ENCODE measurements at places on chromosomes 12 and 14. TPM values are rescaled to one million over a fixed set of nuclear protein-coding genes. Genes with fewer than 3 reads are reported as not detected.

Gene FANCM
- total RNA-seq, result 7.0 TPM

Gene CACNA2D4
- not detected for total RNA-seq

Gene MIA2
- 21.0 TPM for total RNA-seq

Gene AMN
- total RNA-seq, result 0.39 TPM

Gene KLRD1
- total RNA-seq, result not detected

Gene SDS
- 1.1 TPM for total RNA-seq

Gene NUAK1
- 7.5 TPM for total RNA-seq

Gene ADAM21
- total RNA-seq, result 0.05 TPM

Gene KRT78
- total RNA-seq, result not detected

Gene PPP1R1A
- total RNA-seq, result 0.24 TPM

Gene PIK3C2G
- total RNA-seq, result not detected

Gene MUCL1
- total RNA-seq, result not detected

Gene ARMH4
- 0.49 TPM for total RNA-seq

Gene ADSS1
- 6.4 TPM for total RNA-seq

Gene SLC10A1
- total RNA-seq, result not detected

Gene RTN1
- not detected for total RNA-seq

Gene AMHR2
- 0.75 TPM for total RNA-seq

Gene SLC17A8
- not detected for total RNA-seq

Gene ACRBP
- total RNA-seq, result 0.24 TPM

Gene SAMD15
- total RNA-seq, result 2.0 TPM

Gene CHGA
- 1.5 TPM for total RNA-seq

Gene LRTM2
- total RNA-seq, result 0.05 TPM

Gene PPM1H
- total RNA-seq, result 7.8 TPM

Gene CYP27B1
- total RNA-seq, result 1.7 TPM

All from A549 treated with GW870086 at 1 μM for 4 hours (cell line).